ENCODE measurements at places on chromosomes 7 and 10. TPM values are rescaled to one million over a fixed set of nuclear protein-coding genes. Genes with fewer than 3 reads are reported as not detected.

The CRPPA gene
- 1.7 TPM for total RNA-seq

The VENTX gene
- total RNA-seq = not detected

The CFAP46 gene
- 1.3 TPM for total RNA-seq

The IPMK gene
- 7.1 TPM for total RNA-seq

The ECHDC3 gene
- total RNA-seq = 2.6 TPM

The LIPJ gene
- total RNA-seq = not detected

The ADRB1 gene
- under 0.01 TPM for total RNA-seq

The CAPZA2 gene
- total RNA-seq = 336 TPM

The HABP2 gene
- total RNA-seq = not detected

The TRPV5 gene
- not detected for total RNA-seq

The NKX1-2 gene
- total RNA-seq = not detected

The PYROXD2 gene
- 2.3 TPM for total RNA-seq

The OR2A5 gene
- total RNA-seq = not detected

The CPXM2 gene
- 2.1 TPM for total RNA-seq

The TRIL gene
- total RNA-seq = 0.30 TPM

The XRCC2 gene
- total RNA-seq = 4.4 TPM

The VIPR2 gene
- total RNA-seq = not detected

The PTPN20 gene
- total RNA-seq = 1.2 TPM

The WDR86 gene
- not detected for total RNA-seq

The FANK1 gene
- total RNA-seq = 1.6 TPM

The NPC1L1 gene
- total RNA-seq = not detected

The SLC18A3 gene
- total RNA-seq = not detected

The VWDE gene
- total RNA-seq = 0.65 TPM

The CAV1 gene
- 1,370 TPM for total RNA-seq

The SH2D4B gene
- total RNA-seq = 0.30 TPM

The CHN2 gene
- total RNA-seq = under 0.01 TPM

The GNAT3 gene
- total RNA-seq = not detected

The LIPF gene
- total RNA-seq = not detected

The ANKRD61 gene
- not detected for total RNA-seq

The LRRTM3 gene
- not detected for total RNA-seq

The VWC2 gene
- total RNA-seq = not detected

The GRB10 gene
- 99.7 TPM for total RNA-seq

The PSD gene
- total RNA-seq = under 0.01 TPM

The TAS2R38 gene
- not detected for total RNA-seq

The HBP1 gene
- 112 TPM for total RNA-seq

The DMBT1 gene
- total RNA-seq = not detected

The STK31 gene
- under 0.01 TPM for total RNA-seq
